ENCODE measurements at places on chromosomes 1 and 21.

GRCh38 chr1:116133696-116134475, 22.7 kb downstream of the MAB21L3 start:
- H3K4me1 ChIP-seq = peaks cover 4% of the 10 kb centered on the region
- H3K4me3 ChIP-seq = no peak overlapping the region
- no peak overlapping the region for H3K27ac ChIP-seq
- no peaks in the 10 kb centered on the region for H3K36me3 ChIP-seq
- peaks cover 5% of the 10 kb centered on the region for H3K27me3 ChIP-seq

- no peak for DNase-seq
- H3K27ac ChIP-seq = no peak overlapping the region
- peaks cover 20% of the 10 kb centered on the region for H3K27me3 ChIP-seq
- peaks cover 3% of the 10 kb centered on the region for H3K4me1 ChIP-seq
- H3K36me3 ChIP-seq = no peaks in the 10 kb centered on the region
Observed at GRCh38 chr1:1136547-1137230, 20.8 kb upstream of the C1orf159 start.

DNA sequence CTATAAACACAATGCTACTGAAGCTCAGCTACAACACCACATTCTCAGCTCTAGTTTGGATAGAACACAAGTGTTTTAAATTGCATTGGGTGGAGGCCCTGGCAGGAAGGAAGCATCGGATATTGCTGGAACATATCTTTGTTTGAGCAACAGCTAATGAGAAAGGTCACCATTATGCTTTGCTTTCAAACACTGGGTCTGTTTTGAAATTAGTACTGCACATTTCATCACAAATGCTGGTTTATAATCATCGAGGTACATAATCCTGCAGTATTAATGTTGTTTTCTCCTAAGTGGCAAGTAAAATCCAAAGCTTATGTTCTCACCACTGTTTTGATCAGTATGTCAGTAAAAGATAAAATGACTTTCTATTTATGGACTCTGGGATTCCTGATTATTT, 61.5 kb upstream of the ARHGAP29 start:
- no peaks in the 10 kb centered on the region for H3K4me1 ChIP-seq
- no peak overlapping the region for H3K4me3 ChIP-seq
- no peak overlapping the region for H3K27ac ChIP-seq
- no peaks in the 10 kb centered on the region for H3K27me3 ChIP-seq
- DNase-seq = no peak
- H3K36me3 ChIP-seq = no peaks in the 10 kb centered on the region

DNA sequence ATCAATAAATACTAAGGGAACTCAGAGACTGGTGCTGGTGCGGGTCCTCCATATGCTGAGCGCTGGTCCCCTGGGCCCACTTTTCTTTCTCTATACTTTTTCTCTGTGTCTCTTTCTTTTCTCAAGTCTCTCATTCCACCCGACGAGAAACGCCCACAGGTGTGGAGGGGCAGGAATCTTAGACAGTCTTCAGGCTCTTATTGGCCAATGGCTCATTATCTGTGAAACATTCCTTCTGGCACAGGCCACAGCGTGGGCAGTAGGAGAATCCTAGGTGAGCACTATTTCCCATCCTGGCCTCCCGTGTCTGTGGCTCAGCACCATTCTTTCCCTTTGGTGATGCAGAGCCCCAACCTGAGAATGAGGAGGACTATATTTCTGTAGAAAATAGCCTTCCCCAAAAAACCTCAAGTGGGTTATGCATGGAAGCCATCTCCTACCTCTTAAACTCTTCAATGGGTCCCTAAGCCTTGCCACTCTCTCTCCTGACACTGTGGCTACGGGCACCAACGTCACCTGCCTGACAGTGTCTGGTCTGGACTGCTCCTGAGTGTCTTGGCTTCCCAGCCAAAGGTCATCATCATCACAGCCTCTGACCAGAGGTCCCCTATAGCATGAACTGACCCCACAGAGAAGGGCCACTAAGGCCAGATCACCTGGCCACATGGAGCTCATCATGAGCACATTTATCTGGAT, 6.2 kb upstream of the SLAMF1 start:
- no peak overlapping the region for H3K4me3 ChIP-seq
- no peak for DNase-seq
- no peaks in the 10 kb centered on the region for H3K27me3 ChIP-seq

DNA sequence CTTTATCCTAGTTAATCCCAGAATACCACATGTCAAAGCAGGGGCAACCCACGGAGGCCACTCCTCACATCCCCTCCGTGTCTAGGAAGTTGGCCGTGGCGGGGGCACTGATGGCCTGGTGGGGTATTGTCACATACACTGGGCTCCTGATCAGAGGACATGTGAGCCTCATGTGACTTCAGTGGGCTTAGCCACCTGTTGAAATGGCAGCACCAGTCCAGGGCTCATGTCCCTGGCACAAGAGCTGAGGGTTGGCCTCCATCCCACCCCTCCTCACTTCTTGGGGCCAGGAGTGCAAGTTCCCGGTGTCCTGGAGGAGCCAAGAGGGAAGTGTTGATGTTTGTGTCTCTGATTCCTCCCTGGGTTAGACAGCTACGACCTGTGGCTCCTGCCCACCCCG, 313.4 kb downstream of the CAMTA1 start:
- no peak for DNase-seq
- no peaks in the 10 kb centered on the region for H3K36me3 ChIP-seq
- no peak overlapping the region for H3K27ac ChIP-seq
- H3K27me3 ChIP-seq = no peaks in the 10 kb centered on the region
- H3K4me3 ChIP-seq = no peak overlapping the region
- H3K4me1 ChIP-seq = no peaks in the 10 kb centered on the region

DNA sequence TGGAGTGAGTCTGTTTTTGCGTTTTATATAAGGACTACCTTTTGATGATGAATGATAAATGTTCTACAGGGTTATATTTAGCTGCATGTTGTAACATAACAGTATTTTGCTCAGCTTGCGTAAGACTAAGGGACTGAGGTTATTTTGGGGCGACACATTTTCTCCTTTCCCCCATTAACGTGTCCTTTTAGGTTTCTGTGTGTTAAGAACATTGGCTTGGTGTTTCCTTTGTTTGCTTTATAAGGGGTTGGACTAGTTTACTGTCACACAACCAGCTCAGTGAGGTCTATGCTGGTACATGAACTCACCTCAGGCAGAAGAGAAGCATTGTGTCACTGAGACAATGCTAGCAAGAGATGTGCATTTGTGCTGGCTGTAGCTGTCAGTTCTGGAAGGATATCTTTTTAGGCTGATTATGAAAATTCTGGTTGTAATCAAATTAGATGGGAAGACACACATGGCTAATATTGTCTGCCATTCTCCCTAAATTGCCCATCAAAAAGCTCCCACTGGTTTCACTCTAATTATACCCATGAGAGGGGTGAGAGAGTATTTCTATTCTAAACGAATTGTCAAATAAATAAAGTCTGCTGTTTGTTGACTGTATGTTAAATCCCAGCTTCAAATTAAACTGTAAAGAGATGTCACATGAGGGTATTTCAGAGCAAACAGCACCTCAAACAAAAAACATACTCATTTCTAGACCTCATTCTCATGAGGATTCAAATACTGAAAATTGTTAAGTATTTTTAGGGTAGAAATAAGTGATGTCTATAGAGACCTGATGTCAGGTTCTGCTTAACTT, 62.6 kb downstream of the CDC14A start:
- DNase-seq = no peak
- H3K36me3 ChIP-seq = peaks cover 6% of the 10 kb centered on the region
- no peak overlapping the region for H3K4me3 ChIP-seq
- no peak overlapping the region for H3K27ac ChIP-seq
- H3K4me1 ChIP-seq = no peaks in the 10 kb centered on the region
